ENCODE measurements at places on chromosomes 2 and 18.
A peak's percentile ranks its signal among the peaks of the same experiment; 100 is the strongest.

GRCh38 chr18:50518787-50519546 is 40.9 kb upstream of the MAPK4 start:
- no peak for DNase-seq

GRCh38 chr18:79937103-79937860 is 14.2 kb downstream of the SLC66A2 start:
- DNase-seq: no peak

GRCh38 chr18:79424008-79424565 is 28.4 kb downstream of the NFATC1 start:
- DNase-seq: no peak

GRCh38 chr2:74856004-74856578 is 22.2 kb downstream of the HK2 start:
- no peak for DNase-seq

DNA sequence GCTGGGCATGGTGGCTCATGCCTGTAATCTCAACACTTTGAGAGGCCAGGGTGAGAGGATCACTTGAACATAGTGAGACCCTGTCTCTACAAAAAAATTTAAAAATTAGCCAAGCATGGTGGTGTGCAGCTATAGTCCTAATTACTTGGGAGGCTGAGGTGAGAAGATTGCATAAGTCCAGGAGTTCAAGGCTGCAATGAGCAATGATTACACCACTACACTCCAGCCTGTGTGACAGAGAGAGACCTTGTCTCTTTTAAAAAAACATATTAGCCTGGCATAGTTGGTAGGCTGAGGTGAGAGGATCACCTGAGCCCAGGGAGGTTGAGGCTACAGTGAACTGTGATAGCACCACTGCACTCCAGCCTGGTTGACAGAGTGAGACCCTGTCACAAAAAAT is 13.7 kb downstream of the TRAPPC8 start:
- no peak for DNase-seq

DNA sequence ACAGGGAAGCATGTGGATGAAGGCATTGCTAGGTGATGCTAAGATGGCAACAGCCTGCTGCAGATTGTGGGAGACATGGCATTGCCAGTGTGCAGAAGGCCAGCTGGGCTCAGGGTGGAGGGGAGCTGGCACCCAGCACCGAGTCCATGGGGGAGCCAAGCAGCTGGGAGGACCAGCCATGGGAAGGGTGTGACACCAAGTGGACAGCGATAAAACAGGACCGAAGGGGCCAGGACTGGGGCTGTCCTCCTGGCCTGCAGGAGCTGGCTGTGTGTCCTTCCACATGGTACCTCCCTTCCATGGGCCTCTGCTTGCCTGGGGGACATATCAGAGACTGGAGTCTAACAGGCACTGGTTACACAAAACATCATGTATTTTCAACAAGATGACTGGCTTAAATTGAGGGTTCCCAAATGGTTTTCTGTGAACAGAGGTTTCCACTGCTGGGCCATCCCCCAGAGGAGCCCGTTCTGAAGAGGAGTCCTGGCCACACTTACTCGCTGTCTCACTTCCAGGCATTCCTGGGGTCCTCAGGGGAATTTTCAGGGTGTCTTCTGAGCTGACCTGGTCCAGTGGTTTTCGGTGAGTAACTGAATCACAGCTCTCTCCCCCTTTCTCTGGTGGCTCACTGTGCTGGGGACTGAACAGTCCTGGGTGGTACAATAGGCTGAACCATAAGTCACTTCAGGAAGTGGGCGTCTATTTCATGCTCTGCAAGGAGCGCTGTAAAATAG is 60.4 kb upstream of the TNP1 start:
- no peak for DNase-seq

- no peak for DNase-seq
These were observed 19.4 kb upstream of the MLPH start for GRCh38 chr2:237467447-237468179.

DNA sequence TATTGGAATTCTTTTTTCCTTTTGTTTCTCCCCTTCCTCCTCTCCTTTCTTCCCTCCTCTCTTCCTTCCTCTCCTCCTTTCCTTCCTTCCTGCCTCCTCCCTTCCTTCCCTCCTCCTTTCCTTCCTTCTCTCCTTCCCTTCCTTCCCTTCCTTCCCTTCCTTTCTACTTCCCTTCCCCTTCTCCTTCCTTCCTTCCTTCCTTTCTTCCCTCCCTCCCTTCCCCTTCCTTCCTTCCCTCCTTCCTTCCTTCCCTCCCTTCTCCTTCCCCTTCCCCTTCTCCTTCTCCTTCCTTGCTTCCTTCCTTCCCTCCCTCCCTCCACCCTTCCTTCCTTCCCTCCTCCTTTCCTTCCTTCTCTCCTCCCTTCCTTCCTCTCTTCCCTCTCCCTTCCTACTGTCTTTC is 431.0 kb upstream of the MEIS1 start:
- no peak for DNase-seq

- no peak for DNase-seq
These were observed 161.1 kb downstream of the GFPT1 start for GRCh38 chr2:69225933-69226332.

- DNase-seq: no peak
These were observed 249.9 kb downstream of the DYSF start for GRCh38 chr2:71702971-71703898.

DNA sequence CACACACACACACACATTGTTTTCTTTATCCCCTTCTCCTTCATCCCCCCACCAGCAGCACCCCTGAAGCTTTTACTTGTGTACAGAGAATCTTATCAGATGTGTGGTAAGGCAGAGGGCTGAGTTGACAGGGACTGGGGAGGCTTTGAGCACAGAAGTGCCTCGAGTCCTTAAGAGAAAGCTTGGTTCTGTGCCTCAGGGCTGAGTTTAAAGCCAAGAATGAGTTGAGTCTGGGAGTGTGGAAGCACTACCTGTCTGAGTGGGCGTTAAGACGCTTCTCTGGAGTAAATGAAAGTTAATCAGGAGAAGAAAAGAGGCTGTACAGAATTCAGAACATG is 2.7 kb downstream of the ID2 start:
- no peak for DNase-seq

- no peak for DNase-seq
These were observed 4.1 kb upstream of the LOXHD1 start for GRCh38 chr18:46660957-46661749.

GRCh38 chr18:13291299-13291698 is 72.7 kb downstream of the LDLRAD4 start:
- DNase-seq: no peak

DNA sequence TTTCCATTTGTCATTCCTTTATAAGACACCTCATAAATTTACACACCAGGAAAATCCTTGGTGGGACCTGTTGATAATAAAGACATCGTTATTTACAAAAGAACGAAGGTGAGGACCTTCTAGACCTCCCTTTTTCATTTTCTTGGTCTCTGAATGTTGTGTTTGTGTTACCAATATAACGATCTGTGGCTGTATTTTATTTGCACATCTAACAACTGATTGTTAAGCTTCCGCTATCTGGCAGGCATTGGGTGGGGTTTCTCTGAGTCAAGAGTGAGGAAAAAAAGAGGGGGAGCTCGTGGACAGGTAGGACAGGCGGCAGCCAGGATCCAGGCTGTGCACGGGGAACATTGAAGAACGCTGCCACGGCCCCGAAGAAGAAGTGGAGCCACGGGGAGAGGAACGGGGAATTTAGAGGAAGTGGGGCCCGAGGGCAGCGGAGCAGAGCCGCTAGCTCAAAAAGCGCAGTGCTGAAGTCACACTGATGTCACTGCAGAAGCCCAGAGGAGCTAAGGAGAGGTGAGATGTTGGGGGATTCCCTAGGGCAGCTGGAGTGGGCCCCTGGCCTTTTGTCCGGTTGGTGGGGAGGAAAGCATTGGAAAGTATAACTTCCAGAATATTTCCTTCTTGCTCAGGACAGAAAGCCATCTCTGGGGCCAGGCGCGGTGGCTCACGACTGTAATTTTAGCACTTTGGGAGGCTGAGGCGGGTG is 20.9 kb upstream of the DNMT3A start:
- DNase-seq: no peak

- DNase-seq: peak; percentile 1
These were observed 702.2 kb upstream of the NRXN1 start for GRCh38 chr2:51734115-51734514.

DNA sequence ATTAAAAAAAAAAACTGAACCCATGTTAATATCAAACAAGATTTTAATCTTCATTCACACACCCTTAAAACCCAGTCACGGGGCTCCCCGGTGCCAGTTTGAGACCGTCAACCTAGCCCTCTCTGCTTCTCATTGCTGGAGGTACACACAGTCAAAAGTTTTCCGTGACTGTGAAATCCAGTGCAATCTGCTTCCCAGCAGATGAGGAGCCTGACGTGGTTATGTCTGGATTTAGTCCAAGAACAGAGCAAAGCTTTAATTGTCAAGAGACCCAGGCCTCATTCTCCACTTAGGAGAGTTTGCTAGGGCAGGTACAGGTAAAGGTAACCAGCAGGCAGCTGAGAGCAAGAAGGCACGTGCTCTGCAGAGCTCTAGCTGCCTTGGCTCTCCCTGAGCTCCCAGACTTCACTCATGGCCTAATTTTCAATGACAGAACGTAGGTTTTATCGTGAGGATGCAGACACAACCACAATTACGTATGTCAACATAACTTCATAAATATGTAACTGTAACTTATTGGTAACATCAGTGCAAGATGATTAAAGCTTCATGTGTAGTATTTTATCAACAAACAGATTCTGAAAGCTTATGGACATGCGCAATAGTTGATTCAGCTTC is 56.3 kb downstream of the SLC16A14 start:
- no peak for DNase-seq
